ENCODE measurements at places on chromosomes 2 and 18. TPM values are rescaled to one million over a fixed set of nuclear protein-coding genes. Genes with fewer than 3 reads are reported as not detected.
A peak's percentile ranks its signal among the peaks of the same experiment; 100 is the strongest.

The ERFE gene
- 8.6 TPM for total RNA-seq

The C2orf80 gene
- not detected for total RNA-seq

DNA sequence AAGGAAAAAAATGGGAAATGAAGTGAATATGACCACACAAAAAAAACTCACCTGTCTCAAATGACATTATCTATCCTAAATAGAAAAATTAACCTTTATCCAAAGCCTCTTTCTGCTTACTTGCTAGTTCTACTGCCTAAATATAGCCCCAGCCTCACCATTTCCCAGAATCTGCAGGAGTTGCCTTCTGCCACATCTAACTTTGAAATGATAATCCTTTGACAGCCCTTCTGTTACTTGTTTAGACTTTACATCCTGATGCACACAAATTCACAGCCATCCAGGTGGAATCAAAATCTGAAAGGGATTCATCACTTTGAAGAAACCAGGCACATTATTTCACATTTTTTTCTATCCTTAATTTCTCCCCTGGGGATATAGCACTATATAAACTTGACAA, 1356.2 kb upstream of the NXPH2 start:
- DNase-seq, result no peak

GRCh38 chr2:172370821-172371455, 56.4 kb upstream of the ITGA6 start:
- DNase-seq, result no peak

DNA sequence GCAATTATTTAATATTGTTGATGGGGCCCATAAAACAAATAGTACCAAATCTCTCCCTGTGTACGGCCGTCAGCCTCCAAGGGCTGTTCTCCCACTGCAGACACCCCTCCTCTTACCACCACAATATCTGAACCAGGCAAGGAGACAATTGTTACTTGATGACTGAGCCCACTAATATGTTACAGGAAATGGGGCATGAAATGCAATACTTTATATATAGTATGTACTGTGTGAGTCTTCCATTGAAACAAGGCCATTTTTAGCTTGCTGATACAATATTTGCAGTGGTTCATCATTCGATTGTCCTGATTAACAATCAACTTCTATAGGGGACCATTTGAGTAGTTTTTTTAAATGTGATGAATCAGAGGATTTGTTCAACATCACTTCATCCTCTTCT, 307.3 kb downstream of the GBX2 start:
- peak; percentile 60 for DNase-seq

- no peak for DNase-seq
Observed at GRCh38 chr2:100425573-100426383, 8.3 kb upstream of the CHST10 start.

DNA sequence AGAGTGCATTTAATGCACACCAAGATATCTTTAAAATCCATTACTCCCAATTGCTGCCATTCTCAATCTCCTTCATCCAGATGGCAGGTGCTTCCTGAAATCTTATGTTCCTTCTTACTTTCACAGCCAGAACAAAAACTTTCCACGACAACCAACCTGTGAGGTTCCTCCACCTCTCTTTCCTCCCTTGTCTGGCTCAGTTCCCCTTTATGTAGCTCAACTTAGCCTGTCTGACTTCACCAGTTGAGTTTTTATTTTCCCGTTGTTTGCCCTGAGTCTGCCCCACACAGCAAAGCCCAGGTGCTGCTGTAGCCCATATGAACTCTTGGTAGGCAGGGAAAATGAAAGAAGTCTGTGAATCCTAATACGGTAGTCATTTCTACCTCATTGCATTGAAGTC, 112.5 kb downstream of the MREG start:
- no peak for DNase-seq

DNA sequence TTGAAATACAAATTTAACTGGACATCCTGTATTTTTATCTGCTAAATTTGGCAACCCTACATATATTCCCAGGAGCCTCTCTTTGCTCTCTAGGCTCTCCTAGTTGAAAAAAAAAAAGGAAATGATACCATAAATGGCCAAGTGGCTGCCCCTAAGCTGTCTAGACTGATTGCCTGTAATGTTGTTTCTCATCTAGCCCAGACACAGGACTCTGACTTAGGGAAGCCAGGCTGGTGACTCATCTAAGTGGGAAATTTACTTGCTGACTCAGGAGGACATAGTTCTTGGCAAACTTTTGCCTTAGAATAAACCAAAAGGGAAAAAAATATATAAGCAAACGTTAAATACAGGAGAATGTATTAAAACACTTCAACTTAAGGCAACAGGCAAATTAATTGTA, 14.6 kb upstream of the ITGAV start:
- DNase-seq, result peak; percentile 95

GRCh38 chr2:61214171-61214570, 52.2 kb downstream of the C2orf74 start:
- no peak for DNase-seq

DNA sequence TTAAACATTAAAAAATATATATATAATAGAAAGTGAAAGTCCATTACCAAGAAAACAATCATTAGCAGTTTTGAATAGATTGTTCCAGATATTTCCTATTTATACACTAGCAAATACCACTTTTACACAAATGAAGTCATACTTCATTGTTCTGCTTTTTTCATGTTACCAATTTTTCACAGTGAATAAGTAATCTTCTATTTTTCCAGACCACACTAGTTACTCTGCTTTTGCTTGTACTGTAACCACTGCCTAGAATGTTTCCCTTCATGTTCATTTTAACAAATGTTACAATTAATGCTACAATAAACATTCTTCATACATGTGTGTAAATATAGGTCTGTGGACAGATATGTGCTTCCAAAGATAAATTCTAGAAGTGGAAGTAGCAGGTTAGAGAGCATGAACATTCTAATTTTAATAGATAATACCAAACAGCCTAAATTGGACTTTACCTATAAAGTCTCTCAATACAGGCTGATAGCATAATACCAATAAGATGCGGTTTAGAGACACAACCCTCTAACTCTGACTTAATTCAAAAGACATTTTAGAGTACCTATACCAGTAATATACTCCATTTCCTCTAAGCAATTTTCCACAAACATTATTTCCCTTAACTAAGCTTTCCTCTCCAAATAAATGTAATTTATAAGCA, 17.0 kb downstream of the ITSN2 start:
- DNase-seq, result no peak

Measured in A673 (cell line).